ENCODE measurements at places on chromosomes 16 and 17.

DNA sequence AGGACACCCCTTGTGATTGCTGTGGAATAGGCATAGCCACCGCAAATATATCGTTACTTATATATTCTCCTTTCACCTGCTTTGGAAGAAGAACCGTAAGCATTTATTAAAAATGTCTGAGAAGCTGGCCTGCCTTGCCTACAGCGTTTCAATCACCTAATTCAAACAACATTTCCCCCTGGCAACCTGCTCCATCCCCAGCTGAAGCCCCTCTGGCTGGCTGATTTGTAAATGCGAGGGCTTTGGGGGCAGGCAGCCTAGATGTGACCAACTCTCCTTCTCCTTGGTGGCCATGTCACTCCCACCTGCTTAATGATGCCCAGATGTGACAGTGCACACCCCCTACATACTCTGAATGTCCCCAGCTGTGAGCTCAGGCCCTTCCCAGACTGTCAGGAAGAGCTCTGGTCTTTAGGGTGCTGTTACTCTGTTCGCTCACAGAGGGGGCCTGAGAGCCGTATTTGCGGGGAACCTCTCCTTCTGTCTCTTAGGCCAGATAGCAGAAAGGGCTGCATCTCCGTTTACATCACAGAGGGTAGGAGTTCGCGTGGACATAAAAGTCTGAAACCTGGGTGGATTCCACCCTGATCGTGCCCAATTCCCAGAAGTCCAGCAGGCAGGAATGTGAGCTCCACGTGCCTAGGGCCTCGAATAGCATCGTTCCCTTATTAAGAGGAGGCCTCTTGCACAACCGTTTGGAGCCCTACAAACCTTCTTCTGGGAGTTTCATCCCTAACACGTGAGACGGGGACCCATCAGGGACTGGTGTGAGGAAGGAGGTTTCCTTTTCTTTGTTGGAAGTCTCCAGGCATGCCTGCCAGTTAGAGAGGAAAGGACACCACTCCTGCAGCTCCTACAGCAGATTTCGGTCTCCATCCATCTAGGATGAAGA, 2.4 kb upstream of the SDK2 start:
- DNase-seq, result no peak

GRCh38 chr16:74477226-74477625, 55.9 kb upstream of the CLEC18B start:
- DNase-seq, result no peak

- DNase-seq, result no peak
Observed at GRCh38 chr16:48895142-48895541, 285.2 kb upstream of the N4BP1 start.

GRCh38 chr17:66649818-66650543, 184.9 kb upstream of the CACNG5 start:
- DNase-seq, result no peak

- DNase-seq, result no peak
Observed at GRCh38 chr17:35350493-35350892, 22.9 kb downstream of the SLFN11 start.

GRCh38 chr16:66984892-66985311, 3.5 kb upstream of the CES4A start:
- DNase-seq, result no peak

DNA sequence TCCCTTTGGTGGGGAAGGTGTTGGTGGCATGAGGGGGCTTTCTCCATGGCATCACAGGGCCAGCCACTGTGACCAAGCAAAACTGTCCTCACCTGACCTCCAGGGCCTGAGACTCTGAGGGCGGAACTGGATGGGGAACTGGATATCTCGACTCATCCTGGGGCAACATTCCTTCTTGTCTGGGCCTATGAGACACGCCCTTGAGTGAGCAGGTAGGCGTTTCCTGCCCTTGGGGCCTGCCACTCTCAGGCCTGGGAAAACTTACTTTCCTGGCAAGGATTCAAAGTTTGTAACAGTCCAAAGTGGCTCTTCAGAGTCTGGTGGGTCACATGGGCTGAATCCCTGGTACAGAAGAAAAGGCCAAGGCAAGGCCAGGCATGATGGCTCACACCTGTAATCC, 9.6 kb downstream of the MT1X start:
- no peak for DNase-seq

- DNase-seq, result no peak
Observed at GRCh38 chr17:7880076-7880868, 8.3 kb upstream of the CHD3 start.

DNA sequence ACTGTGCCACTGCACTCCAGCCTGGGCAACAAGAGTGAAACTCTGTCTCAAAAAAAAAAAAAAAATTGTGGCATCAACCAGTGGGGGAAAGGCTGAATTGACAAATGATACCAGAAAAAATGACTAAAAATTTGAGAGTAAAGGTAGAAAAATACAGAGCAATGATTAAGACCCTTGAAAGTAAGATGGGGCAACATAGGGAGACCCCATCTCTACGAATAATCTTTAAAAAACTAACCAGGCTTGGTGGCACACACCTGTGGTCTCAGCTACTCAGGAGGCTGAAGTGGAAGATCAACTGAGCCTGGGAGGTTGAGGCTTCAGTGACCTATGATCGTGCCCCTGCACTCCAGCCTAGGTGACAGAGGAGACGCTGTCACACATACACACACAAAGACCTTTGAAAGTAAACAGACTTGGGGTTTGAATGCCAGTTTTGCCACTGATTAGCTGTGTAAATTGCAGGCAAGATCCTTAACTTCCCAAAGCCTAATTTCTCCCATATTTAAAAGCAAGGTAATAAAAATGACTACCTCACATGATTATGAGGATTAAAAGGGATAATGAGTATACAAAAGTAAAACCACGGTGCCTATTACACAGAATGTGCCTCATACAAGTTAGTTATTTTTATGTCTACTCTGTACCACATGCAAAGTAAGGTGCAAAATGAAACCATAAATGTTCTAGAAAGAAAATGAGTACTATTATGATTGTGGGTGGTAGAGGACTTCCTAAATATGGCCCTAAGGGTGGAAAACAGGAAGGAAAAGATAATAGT, 21.7 kb upstream of the PAFAH1B1 start:
- no peak for DNase-seq

- no peak for DNase-seq
Observed at GRCh38 chr17:11996722-11997146, 541 bp downstream of the ZNF18 start.

- DNase-seq, result no peak
Observed at GRCh38 chr17:3594976-3595375, 14.2 kb downstream of the TRPV1 start.

DNA sequence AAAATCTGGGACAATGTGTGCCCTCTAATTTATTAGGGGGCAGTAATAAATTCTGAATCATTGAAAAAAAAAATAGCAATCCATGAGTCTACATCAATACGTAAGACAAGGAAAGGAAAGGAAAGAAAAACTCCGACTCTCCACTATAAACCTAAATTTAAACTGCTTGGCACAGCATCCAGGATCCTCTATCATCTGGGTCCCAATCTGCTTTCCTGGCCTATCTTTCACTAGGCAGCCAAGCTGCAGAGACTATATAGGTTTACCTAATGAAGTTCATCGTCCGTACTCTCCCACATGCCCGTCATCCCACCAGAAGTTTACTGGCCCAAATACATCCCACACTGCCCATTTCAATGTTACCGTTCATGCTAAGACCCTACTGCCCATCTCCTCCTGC, 179.2 kb downstream of the PARN start:
- DNase-seq, result no peak

- no peak for DNase-seq
Observed at GRCh38 chr16:85256190-85256739, 144.0 kb upstream of the CIBAR2 start.

DNA sequence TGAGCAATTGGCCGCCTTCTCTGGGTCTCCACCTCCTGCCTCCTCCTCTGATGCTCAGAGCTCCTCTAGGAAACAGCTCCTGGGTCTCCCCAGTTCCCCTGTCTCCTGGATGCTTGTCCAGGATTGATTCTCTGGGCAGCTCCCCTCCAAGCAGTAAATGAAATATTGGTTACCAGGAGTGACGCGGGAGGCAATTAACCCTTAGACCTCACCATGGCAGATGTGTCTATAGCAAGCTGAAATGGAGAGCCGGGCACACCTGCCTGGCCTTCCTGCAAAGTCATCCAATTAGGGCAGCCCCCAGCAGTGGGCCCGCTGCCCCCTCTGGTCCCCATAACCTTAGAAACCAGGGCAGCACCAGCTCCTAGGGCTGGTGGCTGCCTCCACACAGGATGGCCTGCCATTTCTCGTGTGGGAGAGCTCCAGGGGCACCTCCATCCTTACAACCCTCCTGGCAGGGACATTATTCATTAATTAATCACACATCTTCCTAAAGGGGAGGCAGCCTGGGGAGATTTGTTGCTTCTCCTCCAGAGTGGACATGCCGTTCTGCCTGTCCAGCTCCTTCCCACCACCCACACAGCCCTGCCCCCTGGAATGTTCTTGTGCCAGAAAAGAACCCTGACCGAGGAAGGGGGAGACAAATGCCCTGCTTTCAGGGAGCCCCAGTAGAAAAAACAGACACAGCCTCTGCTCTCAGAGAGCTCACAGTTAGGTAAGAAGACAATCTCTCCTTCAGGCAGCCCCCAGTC, 8.3 kb upstream of the KIF18B start:
- no peak for DNase-seq

DNA sequence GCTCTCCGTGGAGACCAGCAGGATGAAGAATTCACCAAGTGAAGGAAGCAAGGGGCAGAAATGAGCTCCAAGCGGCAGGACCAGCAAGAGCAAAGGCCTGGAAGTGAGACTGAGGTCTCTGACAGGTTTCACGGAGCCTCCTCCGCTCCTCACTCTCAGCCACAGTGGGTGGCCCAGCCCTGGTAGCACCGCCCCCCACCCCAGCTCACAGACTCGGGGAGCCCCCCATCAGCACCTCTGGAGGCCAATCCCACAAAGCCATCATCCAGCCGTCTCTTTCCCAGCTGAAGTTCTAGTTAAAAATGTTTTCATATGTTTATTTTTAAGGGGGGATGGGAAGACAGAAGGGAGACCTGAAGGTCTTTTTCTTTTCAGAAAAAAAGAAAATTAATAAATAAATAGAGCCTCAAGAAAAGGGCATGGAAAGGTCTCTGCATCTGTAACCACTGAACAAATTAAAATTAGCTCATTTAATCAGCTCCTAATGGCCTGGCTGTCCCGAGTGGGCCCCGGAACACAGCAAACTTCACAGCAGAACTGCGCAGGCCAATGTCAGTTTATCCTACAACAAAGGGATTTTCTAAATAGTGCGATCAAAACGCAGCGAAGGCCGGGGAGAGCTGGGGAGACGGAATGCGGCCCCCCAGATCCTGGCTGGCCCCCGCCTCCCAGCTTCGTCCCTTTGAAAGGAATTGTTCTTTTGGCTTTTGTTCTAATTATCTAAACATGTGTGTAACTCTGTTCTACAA, 190.3 kb downstream of the ZNF423 start:
- DNase-seq, result no peak

DNA sequence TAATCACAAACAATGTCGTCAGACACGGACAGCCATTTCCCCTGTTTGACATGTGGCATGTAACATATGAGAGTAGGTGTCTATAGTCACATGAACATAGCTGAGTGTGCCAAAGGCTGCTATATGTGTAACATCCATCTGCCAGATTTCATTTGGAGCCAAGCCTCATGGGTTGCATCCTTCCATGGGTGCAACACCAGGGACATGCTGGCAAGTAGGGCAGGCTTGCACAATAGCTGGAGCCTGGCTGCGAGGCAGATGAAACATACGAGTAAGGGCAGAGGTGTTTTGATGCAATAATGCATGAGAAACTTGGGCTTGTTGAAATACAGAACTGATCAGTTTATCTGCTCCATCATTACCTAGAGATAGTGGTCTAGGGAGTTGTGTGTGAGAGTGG, 9.0 kb upstream of the ZNF689 start:
- no peak for DNase-seq

DNA sequence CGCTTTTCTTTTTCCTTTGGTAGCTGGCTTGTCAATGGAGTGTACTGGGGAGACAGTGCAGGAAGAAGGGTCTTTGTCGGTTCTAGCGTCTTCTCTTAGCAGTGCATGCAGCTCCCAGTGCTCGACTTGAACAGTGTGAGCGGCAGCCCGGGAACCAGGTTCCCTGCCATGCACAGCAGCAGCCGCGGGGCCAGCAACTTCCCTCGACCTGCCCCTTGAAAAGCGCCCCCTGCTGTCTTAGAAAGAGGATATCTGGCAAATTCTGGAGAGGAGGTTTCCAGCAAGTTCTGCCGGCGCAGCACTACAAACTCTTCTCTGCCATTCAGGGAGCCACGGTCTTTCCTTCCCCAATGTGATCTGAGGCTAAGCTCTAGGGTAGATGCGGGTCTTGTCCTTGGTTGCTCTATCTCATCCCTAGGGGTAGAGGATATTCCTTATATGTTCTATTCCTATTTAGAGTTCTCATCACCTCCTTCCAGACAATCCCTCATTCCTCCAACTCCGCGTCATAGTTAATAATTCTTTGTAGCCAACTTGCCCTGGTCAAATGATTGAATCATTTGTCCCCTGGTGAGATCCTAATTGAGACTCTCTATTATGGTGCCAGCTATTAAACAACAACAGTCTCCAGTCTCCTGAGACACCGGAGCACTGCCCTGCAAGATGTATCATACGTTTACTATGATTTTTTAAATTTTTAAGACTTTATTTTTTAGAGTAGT, 451.3 kb downstream of the PMP22 start:
- peak; percentile 42 for DNase-seq

DNA sequence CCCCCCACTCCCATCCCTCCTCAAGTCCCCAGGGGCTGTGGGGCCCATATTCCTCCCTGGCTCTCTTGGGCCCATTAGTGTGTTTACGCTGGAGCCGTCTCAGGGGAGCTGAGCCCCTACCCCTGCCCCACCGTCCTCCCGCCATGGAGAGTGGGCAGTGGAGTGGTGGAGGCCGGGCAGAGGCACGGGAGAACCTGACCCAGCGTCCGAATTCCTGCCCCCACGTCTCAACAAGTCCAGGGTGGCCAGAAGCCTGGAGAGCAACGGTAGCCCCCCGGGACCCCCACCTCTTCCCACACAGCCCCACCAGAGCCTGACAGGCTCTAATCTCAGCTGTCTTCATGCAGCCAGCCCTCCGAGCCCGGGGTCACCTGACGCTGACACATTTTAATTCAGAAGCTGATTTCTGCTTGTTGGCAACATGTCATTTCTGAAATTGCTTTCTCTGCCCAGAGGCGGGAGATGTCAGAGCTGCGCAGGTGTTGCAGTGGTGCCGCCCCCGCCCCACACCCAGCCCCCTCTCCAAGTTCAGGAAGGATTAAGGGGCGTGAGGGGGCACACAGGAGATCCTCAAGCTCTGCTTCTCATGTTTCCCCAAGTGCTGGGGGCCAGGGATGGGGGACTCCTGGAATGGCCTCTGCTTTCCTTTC, 32.6 kb downstream of the WNT9B start:
- DNase-seq, result no peak
